ENCODE measurements at places on chromosomes 1 and 21.

DNA sequence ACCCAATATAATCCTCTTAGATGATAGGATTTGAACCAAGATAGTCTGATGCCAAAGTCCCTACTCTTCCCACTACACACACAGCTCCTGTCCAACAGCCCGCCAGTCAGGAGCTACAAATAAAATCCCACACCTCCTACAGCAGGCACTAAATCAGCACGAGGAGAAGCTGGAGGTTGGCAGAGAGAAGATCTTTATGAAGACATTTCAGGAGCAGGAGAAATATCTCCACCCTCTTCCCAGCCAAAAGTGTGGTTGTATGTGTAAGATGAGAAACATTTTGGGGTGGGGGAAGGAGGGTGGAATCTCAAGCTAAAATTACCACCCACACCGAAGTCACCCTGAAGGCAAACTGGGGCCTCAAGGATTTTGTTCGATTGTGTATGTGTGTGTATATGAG lies 54.5 kb downstream of the PLXNA2 start:
- DNase-seq = no peak

DNA sequence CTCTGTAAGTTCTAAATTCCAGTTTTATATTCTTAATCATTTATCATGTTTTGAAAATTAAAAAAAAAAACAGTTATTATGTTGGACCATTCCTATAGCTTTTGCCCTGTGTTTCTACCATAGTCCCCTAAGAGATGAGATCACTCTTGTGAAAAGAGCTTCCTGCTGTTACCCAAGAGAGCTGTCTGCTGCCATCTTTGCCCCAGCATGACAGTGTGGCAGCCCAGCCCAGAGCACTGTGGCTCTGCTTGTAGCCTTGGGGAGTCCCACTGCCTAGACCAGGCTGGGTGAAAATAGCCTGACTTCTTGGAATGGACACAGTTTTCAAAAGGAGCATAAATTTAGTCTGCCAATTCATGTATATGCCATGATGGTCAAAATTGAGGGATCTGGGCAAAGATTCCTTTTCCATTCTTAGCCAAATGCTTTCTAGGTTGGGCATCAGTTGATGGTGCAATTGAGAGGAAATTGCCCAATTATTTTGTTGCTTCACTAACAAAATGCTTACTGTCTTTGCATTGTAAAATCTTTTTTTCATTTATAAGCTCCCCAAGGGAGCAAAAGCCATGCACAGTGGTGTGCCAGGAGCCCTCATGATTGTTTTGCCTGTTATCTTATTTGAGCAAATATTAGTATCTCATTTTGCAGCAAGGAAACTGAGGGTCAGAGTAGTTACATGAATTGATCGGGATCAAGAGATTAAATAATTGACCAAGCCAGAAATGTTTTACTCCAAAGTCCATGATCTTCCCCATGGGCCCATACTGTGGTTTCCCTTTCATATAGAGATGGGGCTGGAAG lies 72.8 kb downstream of the ETS2 start:
- DNase-seq = no peak

DNA sequence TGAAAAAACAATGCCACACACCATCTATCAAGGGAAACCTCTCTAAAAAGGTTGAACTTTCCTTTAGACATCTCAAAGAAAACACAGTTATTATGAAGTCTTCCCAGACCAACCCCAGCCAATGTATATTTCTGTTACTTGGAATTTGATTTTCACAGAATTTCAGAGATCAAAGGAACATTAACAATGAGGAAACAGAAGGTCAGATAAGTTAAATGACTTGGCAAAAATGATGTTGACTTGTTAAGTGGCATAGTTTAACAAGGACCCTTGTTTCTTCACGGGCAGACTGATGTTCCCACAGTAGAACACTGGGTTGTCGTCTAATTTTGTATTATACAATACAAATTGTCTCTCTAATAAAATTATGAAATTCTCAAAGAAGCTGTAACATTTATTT lies 29.0 kb downstream of the NME7 start:
- no peak for DNase-seq

DNA sequence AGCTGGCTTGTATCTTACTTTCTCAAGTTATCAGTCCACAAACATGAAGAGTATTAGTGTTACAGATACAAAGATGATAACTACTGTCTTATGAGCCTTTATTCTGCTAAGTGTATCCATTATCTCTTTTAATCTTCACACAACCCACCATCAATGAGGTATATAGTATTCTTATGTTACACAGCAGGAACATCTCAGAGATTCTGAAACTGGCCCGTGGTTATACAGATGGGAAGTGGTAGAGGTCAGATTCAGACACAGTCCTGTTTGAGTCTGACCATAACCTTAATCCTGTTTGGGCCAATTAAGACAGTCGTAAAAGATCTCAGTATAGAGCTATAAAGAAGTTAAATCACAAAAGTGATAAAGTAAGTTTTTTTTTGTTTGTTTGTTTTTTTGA lies 5.1 kb upstream of the TMEM269 start:
- DNase-seq = no peak

GRCh38 chr1:154442006-154442740 lies 37.0 kb downstream of the IL6R start:
- peak; percentile 22 for DNase-seq

- DNase-seq = no peak
These were observed 49.5 kb downstream of the NEK7 start for GRCh38 chr1:198206292-198206691.

GRCh38 chr1:107450899-107451664 lies 310.2 kb downstream of the NTNG1 start:
- DNase-seq = no peak

DNA sequence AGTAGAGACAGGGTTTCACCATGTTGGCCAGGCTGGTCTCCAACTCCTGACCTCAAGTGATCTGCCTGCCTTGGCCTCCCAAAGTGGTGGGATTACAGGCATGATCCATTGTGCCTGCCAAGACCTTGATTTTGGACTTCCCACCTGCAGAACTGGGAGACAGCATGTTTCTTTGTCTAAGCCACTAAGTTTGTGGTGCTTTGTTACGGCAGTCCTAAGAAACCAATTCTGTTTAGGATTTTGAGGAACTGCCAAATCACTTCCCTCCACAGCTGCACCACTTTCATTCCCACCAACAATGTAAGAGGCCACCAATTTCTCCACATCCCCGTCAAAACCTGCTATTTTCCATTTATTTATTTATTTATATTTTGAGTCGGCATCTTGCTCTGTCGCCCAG lies 46.1 kb downstream of the CHAF1B start:
- no peak for DNase-seq

GRCh38 chr1:222465211-222466041 lies 82.5 kb downstream of the HHIPL2 start:
- DNase-seq = peak; percentile 81

GRCh38 chr1:180935326-180936109 lies 22.8 kb downstream of the KIAA1614 start:
- DNase-seq = no peak

DNA sequence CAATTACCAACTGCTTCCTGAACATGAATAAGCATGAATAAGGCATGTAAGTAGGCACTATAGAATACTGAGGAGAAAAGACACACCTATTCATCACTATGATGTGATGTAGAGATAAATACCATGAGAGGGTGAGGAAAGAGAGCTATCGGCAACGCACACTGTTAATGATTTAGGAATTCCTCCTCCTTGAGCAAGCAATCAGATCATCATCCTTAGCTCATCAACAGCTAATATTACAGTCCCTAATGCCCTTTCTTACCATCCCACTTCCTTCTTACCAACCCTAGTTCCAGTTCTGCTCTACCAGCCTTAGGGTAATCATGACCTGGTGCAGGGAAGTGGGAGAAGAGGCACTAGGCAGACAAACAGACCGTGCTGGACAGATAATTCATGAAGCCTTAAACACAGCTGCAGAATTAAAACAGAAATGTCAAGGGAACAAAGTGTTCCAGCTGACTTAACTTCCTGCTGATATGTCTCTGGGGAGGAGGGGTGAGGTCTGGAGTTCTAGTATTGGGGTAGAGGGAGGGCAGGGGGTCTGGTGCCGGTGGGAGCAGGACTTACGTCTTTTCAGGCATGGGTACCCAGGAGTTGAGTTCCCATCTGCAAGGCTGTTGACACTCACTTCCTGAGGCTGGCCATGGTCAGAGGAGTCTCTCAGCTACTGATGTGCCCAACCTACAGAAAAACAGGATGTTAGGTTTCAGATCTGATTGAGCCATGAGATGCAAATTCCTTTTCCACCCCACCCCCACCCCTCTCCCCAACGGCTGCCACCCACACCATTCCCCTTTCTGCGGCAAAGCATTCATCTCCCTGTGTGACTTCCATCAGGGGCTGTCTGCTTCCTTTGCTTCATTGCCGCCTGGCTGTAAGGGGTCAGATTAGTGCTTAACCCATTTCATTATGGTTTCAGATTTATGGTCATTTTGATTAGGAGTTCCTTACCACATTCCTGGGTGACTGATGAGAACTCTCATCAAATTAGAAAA lies 12.6 kb upstream of the RCSD1 start:
- peak; percentile 78 for DNase-seq

- no peak for DNase-seq
These were observed 124.3 kb downstream of the PGBD5 start for GRCh38 chr1:230301822-230302221.

DNA sequence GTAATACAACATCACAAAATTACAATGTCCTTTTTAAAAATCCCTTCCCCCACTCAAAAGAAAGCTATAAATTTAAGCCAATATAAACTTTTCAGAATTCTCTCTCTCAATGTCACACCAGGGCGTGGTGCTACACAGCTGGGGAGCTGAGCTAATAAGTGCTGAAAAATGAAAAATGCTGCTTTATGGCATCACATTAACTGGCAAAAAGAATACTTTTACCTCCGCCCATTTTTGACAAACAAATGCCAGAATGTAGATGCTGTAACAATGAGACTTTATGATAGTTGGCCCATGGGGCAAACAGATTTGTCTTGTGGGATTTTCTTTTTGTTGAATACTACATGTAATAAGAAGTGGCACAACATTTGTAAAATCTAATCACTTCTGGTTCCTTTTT lies 12.7 kb upstream of the LYPLAL1 start:
- no peak for DNase-seq

DNA sequence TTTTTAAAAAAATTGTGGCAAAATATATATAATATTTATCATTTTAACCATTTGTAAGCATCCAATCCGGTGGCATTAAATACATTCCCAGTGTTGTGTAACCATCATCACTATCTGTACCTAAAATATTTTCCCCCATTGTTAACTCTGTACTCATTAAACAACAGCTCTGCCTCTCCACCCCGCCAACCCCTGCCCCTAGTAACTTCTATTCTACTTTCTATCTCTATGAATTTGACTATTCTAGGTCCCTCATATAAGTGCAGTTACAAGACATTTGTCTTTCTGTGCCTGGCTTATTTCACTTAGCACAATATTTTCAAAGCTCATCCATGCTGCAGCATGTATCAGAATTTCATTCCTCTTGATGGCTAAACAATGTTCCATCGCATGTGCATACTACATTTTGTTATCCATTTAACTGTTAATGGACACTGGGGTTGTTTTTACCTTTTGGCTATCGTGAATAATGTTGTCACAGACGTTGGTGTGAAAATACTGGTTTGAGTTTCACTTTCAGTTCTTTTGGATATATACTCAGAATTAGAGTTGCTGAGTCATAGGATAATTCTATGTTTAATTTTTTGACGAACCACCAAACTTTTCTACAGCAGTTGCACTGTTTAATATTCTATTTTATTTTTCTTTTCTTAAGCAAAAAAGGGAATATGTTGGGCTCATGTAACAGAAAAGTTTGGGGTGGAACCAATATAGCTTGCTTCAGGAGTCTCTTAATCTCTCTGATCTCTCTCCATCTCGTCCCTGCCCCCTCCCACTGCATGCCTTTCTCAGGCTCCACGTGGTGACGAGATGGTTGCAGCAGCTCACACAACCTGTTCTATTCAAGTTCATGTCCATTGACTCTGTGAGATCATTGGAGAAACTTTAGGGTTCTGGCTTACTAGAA lies 25.2 kb upstream of the RCAN1 start:
- DNase-seq = no peak

- DNase-seq = no peak
These were observed 327.3 kb upstream of the AJAP1 start for GRCh38 chr1:4327142-4327541.

DNA sequence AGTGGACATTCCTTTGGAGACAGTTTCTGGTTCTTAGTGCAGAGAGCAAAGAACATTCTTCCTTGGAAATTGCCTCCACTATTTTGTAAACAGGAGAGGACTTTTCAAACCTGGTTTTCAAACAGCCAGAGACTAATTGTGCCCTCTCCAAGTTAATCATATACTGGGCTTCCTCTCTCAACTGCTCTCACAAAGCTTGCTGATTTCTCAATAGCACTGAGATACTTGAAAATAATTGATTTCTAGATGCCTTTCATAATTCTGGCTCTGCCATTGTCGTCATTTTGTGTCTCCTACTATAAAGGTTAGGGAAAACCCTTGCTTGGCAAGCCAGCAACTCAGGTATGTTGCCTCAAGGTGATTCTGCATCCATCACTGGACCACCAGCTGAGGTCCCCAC lies 56.0 kb downstream of the KCNJ15 start:
- no peak for DNase-seq

GRCh38 chr1:114585231-114585630 lies 3.8 kb upstream of the BCAS2 start:
- no peak for DNase-seq

DNA sequence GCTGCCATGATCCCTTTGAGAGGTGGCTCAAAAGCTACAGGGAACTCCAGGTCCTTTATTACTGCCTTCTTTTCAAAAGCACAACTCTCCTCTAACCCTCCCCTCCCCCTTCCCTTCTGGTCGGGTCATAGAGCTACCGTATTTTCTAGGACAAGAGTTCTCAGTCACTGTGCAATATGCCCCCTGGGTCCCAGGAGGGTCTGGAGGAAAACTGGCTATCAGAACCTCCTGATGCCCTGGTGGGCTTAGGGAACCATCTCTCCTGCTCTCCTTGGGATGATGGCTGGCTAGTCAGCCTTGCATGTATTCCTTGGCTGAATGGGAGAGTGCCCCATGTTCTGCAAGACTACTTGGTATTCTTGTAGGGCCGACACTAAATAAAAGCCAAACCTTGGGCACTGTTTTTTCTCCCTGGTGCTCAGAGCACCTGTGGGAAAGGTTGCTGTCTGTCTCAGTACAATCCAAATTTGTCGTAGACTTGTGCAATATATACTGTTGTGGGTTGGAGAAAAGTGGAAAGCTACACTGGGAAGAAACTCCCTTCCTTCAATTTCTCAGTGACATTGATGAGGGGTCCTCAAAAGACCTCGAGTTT lies 3.1 kb downstream of the BTG2 start:
- DNase-seq = no peak

DNA sequence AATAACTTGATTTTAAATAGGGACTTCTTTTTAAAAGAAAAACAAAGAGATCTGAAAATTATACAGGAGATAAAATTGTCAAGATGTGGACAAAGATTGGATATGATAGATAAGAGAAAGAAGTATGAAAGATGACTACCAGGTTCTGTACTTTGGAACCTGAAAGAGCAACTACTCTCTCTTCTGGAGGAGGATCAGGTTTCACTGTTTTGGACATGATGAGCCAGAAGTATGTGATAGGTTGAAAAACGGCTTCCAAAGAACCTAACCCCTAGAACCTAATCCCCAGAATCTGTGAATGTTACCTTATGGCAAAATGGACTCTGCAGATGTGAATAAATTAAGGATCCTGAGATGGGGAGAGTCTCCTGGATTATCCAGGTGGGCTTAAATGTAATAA lies 26.2 kb downstream of the RSBN1 start:
- no peak for DNase-seq

- DNase-seq = peak; percentile 63
These were observed 44.5 kb downstream of the KIRREL1 start for GRCh38 chr1:158037866-158038359.

- DNase-seq = no peak
These were observed 29.1 kb upstream of the CNN3 start for GRCh38 chr1:94955767-94956632.

All from dermis microvascular lymphatic vessel endothelial cell (primary cell).